ENCODE measurements at places on chromosomes 13 and 19.
A peak's percentile ranks its signal among the peaks of the same experiment; 100 is the strongest.

GRCh38 chr19:6213266-6213595 is 66.5 kb downstream of the MLLT1 start:
- DNase-seq = no peak

GRCh38 chr19:3477951-3478350 is 2.4 kb downstream of the SMIM24 start:
- DNase-seq = no peak

- DNase-seq = peak; percentile 30
Observed at GRCh38 chr19:46009530-46010510, 13.0 kb downstream of the PGLYRP1 start.

- DNase-seq = no peak
Observed at GRCh38 chr19:12792853-12793289, 1.6 kb downstream of the JUNB start.
